Activated CD4-positive, alpha-beta memory T cell treated with anti-CD3 and anti-CD28 coated beads for 36 hours (primary cell): ENCODE measurements at places on chromosomes 6 and 20. TPM values are rescaled to one million over a fixed set of nuclear protein-coding genes. Genes with fewer than 3 reads are reported as not detected.

DNA sequence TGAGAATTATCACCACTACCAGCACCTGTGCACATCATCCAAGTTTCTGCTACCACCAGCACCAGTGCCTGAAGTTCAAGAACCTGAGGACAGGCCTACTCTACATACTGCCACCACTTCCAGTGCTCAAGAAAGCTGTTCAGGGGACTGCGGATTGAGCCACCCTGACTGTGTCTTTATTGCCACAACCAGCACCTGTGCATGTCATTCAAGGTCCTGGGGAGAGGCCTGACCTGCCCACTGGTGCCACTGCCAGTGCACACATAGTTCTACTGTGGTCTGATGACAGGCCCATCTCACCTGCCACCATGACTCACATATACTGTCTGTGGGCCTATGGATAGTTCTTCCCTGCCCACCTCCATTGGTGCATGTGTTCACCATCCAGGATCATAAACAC, 559.4 kb downstream of the COL12A1 start:
- DNase-seq, result no peak

DNA sequence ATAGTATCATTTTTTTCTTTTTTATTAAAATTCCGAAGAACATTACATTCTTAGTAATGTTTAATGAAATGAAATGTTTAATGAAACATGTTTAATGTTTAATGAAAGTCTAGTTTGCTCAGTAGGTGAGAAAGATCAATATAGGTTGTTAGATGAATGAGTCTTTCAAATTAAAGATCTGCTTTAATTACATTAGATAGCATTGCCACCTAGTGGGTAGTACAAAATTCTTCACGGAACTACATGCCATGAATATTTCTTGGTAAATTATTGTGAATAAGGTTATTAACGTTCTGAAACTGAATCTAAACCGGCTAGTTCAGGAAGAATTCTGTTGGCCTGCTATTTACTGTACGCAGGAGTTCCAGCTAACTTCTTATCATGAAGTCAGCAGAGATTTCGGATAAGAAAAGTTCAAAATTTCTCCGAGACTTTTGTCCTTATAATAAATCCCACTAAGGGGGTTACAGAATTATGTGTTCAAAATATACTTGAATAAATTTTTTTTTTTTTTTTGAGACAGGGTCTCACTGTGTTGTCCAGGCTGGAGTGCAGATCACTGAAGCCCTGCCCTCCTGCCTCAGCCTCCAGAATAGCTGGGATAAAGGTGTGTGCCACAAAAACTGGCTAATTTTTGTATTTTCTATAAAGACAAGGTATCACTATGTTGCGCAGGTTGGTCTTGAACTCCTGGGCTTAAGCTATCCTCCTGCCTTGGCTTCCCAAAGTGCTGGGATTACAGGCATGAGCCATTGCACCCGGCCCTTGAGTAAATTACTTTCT, 7.9 kb upstream of the GMNN start:
- no peak for DNase-seq

- no peak for DNase-seq
Measured at GRCh38 chr6:169653691-169654090, 48.1 kb downstream of the WDR27 start.

DNA sequence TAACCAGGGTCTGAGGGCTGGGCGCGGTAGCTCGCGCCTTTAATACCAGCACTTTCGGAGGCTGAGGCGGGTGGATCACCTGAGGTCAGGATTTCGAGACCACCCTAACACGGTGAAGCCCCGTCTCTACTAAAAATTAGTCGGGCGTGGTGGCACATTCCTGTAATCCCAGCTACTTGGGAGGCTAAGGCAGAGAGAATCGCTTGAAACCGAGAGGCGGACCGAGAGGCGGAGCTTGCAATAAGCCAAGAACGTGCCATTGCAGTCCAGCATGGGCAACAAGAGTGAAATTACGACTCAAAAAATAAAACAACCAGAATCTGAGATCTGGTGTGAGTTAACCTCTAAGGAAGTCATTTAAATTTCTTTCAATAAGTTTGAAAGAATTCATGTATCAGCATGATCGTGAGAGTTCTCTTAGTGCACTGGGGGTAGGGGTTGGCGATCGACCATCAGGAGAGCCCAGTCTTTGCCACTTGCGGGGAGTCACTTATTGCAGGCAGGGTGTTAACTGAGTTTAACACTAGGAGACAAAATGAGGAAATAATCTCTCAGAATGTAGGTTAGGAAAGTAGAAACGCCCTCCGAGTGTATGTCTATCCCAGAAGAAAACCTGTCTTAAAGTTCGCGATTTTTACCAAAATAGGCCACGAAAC, 206.5 kb upstream of the ZNF184 start:
- no peak for DNase-seq

- no peak for DNase-seq
Measured at GRCh38 chr6:137223370-137224131, 4.4 kb upstream of the IFNGR1 start.

- no peak for DNase-seq
Measured at GRCh38 chr20:6966721-6967120, 199.2 kb downstream of the BMP2 start.

DNA sequence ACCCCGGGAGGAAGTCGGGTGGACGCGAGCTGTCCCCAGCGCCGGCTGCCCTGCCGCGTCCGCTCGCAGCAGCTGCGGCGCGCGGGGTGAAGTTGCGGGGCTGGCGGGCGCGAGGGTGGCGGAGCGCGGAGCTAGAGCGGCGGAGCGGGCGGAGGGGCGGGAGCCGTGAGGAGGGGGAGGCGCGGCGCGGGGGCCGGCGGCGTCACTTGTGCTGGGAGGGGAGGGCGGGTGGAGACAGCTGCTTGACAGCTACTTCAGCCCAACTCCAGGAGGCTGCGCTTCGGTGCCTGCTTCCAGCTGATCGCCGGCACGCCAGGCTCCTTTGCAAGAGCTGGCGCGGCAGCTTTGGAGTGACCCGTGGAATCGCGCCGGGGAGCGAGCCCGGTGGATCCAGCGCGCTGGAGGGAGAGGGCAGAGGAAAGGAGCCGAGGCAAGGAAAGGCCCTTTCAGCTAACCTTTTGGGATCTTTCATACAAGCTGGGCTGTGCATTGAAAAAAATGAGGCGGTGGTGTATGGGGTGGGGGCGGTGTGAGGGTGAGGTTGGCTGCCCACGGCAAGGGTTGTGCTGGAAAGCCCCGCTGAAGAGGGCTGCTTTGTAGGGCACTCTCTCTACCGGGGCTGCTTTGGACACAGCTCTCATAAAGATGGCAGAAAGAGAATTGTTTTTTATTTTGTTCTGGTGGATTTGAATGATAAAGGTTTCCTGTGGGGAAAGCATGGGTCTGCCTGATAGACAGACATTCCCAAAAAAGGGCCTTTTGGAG, 24.6 kb downstream of the RIPOR2 start:
- peak; percentile 70 for DNase-seq

DNA sequence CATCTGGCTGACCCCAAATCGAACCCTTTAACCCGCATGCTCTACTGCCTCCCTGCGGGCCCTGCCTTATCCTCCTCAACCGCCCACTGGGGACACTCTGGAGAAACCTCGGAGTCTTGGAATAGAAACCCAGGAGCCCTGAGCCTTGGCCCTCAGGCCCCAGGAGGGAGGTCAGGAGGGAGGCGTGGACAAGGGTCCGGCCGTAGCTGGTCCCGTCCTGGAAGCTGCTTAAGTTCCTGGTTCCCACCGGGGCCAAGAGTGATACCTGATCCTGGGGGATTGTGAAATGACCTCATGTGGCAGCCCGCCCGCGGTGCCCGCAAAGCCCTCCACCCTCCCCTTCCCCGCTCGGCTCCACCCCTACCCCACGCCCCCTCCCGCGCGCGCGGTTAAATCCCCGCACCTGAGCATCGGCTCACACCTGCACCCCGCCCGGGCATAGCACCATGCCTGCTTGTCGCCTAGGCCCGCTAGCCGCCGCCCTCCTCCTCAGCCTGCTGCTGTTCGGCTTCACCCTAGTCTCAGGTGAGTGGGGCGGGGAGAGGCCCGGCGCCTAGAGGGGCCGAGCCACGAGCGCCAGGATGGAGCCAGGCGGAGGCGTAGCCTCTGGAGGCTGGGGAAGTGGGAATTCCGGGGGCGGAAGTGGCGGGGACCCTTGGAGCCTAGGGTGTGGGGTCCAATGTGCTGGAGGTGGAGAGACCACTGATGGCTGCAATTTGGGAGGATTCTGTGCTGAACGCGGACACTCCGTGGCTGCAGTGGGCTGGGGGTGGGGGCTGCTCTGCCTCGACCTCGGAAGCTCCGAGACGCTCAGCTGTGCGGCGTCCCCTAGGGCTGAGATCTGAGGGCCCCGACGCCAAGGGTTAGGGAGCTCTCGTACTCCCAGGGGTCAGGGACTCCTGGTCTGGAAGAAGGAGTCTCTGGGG, at the start of gene WFDC2:
TSS of gene WFDC2 (plus strand) at position 418 of the 926 bp plus-strand sequence. CDS start at position 447, 29 bp downstream.
- DNase-seq, result no peak

GRCh38 chr20:35598899-35599775, 16.5 kb upstream of the SPAG4 start:
- no peak for DNase-seq

DNA sequence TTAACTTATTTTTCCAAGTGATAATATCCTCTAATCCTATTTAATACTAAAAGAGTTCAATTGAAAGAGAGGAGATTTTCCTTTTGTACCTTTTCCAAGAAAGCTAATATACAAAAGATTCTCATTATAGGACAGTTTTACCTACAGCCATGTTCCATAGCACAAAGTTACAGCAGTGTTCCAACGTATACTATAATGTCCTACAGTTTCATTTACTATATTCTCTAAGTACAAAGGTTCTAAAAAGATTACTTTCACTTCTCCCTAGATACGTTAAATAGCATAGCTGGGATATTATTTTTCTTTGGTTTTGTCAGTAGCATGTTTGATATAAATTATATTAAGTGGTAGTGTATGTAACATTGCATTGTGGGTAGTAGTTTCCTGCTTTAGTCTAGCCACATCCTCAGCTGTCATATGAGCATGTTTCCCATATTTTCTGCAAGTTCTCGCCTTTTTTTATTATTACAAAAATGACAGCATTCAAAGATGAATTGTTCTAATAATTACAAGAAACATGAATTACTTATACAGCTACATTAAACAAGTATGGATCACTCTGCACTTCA, 4.4 kb upstream of the RUNX2 start:
- no peak for DNase-seq

- DNase-seq, result no peak
Measured at GRCh38 chr20:46070215-46070900, 19.4 kb downstream of the NCOA5 start.

- DNase-seq, result no peak
Measured at GRCh38 chr20:41135888-41136679, 1.3 kb upstream of the PLCG1 start.

GRCh38 chr20:18802012-18802634, 11.5 kb upstream of the SCP2D1 start:
- DNase-seq, result no peak

- no peak for DNase-seq
Measured at GRCh38 chr6:112223070-112223861, 31.1 kb downstream of the LAMA4 start.

The MICA gene
- 7.1 TPM for total RNA-seq

The CEP57L1 gene
- 27.8 TPM for total RNA-seq

The C20orf202 gene
- total RNA-seq, result not detected

The RIMS1 gene
- total RNA-seq, result not detected

The GJA10 gene
- total RNA-seq, result not detected

The TFAP2B gene
- not detected for total RNA-seq

The MPIG6B gene
- total RNA-seq, result not detected

The CCR6 gene
- total RNA-seq, result 5.1 TPM

The ALDH8A1 gene
- 0.24 TPM for total RNA-seq
